ENCODE measurements at places on chromosomes 5 and 9. TPM values are rescaled to one million over a fixed set of nuclear protein-coding genes. Genes with fewer than 3 reads are reported as not detected.

DNA sequence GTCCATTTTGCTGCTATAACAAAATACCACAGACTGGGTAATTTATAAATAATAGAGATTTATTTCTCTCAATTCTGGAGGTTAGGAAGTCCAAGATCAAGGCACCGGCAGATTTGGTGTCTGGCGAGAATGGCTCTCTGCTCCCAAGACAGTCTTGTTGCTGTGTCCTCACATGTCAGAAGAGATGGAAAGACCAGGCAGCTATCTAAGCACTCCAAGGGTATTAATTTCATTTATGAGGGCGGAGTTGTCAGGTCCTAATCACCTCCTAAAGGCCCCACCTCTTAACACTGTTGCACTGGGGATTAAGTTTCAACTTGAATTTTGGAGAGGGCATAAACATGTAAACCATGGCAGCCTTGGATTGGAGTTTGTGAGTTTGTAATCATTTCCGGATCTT is 30.3 kb downstream of the ADCY2 start:
- no peak overlapping the region for H3K27ac ChIP-seq
- no peak for DNase-seq
- no peaks in the 10 kb centered on the region for H3K36me3 ChIP-seq
- no peak overlapping the region for H3K4me3 ChIP-seq
- H3K27me3 ChIP-seq, result no peaks in the 10 kb centered on the region

DNA sequence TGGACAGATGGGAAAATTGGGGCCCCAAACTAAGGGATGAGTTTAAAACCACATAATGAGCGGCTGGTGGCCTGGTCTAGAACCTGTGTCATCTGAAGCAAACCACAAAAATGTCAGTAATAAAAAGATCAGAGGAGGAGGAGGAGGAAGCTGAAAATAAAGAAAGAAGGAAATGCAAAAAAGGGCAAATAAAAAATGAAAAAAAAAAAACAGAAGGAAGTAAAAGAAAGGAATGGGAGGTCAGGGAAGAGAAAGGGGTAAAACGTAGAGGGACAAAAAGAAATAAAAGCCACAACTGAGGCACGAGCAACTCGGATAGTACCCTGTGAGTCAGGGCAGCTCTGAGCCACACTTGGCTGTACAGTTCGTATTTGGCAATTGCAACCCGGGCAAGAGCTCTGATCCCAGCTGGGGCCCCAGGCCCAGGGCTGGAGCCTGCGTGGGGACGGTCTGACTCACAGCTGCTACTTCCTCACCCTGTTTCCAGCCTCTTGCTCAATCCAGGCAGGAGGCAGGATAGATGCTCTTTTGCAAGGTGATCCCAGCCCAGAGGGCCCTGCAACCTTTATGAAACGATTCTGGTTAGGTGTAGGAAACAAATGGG is 137.9 kb upstream of the TRIM32 start:
- H3K27me3 ChIP-seq, result no peaks in the 10 kb centered on the region
- peak overlapping the region; percentile 1 for H3K4me3 ChIP-seq
- DNase-seq, result peak; percentile 99
- no peak overlapping the region for H3K27ac ChIP-seq
- H3K4me1 ChIP-seq, result peaks cover 20% of the 10 kb centered on the region
- no peaks in the 10 kb centered on the region for H3K36me3 ChIP-seq

- H3K4me3 ChIP-seq, result no peak overlapping the region
- H3K4me1 ChIP-seq, result no peaks in the 10 kb centered on the region
- DNase-seq, result peak; percentile 13
- H3K27ac ChIP-seq, result no peak overlapping the region
These were observed 310.2 kb downstream of the AGTPBP1 start for GRCh38 chr9:85431339-85432102.

GRCh38 chr9:34205102-34205501 is 26.3 kb downstream of the UBAP1 start:
- peaks cover 36% of the 10 kb centered on the region for H3K4me1 ChIP-seq
- H3K4me3 ChIP-seq, result no peak overlapping the region
- H3K27me3 ChIP-seq, result no peaks in the 10 kb centered on the region
- no peak for DNase-seq
- peak overlapping the region; percentile 83 for H3K27ac ChIP-seq

GRCh38 chr5:103003872-103004271 is 116.1 kb downstream of the GIN1 start:
- no peak for DNase-seq
- H3K27me3 ChIP-seq, result no peaks in the 10 kb centered on the region
- H3K36me3 ChIP-seq, result no peaks in the 10 kb centered on the region
- H3K27ac ChIP-seq, result no peak overlapping the region
- no peaks in the 10 kb centered on the region for H3K4me1 ChIP-seq
- no peak overlapping the region for H3K4me3 ChIP-seq

- H3K27ac ChIP-seq, result no peak overlapping the region
- H3K4me3 ChIP-seq, result no peak overlapping the region
- H3K27me3 ChIP-seq, result no peaks in the 10 kb centered on the region
- no peak for DNase-seq
- H3K36me3 ChIP-seq, result no peaks in the 10 kb centered on the region
These were observed 79.3 kb upstream of the PTGER4 start for GRCh38 chr5:40600383-40600782.

DNA sequence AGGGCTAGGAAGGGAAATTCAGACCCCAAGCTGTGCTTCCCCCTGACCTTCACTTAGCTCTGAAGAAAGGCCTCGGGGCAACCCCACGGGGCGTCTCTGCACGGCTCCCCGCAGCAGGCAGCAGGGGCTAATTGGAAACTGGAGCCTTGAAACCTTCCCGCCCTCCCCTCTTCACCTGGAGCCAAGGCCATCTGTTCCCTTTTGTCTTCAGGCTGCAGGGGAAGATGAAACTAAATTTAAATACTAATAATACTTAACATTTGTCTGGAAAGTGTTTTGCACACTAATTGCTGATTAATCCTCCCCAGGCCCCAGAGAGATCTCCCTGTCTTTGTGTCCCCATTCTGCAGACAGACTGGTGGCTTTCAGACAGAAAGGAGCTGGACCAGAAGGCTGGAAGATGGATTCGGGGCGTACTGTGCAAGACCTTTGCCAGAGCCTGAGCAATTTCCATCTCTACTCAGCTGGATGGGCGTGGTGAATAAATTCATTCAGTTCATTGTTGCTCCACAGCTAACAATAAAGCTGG is 34.1 kb upstream of the CPLX2 start:
- H3K36me3 ChIP-seq, result no peaks in the 10 kb centered on the region
- DNase-seq, result no peak
- no peak overlapping the region for H3K4me3 ChIP-seq

- no peak for DNase-seq
- H3K4me1 ChIP-seq, result peaks cover 13% of the 10 kb centered on the region
- no peak overlapping the region for H3K4me3 ChIP-seq
- H3K27ac ChIP-seq, result peak overlapping the region; percentile 14
- peaks cover 13% of the 10 kb centered on the region for H3K36me3 ChIP-seq
- no peaks in the 10 kb centered on the region for H3K27me3 ChIP-seq
These were observed 43.0 kb downstream of the LHFPL2 start for GRCh38 chr5:78605611-78606010.

DNA sequence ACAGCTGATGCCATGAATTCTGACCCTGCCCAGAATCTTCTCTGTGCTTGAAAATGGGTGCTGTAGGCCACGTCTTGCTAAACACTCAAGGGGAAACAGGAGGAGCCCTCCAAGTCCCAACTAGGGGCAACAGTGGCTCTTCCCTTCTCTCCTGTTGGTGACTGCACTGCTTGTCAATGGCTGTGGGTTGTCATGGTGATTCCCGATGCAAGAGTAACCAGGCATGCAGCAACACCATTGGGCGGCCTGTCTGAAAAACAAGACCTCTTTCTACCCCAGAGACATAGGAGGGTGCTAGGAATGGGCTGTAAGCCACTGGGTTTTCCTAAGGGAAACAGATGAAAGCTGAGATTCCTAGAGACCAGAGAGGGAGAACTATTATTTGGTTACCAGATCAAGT is 201.7 kb upstream of the PANK3 start:
- no peaks in the 10 kb centered on the region for H3K27me3 ChIP-seq
- no peaks in the 10 kb centered on the region for H3K4me1 ChIP-seq
- H3K36me3 ChIP-seq, result peaks cover 5% of the 10 kb centered on the region
- no peak for DNase-seq
- no peak overlapping the region for H3K27ac ChIP-seq

DNA sequence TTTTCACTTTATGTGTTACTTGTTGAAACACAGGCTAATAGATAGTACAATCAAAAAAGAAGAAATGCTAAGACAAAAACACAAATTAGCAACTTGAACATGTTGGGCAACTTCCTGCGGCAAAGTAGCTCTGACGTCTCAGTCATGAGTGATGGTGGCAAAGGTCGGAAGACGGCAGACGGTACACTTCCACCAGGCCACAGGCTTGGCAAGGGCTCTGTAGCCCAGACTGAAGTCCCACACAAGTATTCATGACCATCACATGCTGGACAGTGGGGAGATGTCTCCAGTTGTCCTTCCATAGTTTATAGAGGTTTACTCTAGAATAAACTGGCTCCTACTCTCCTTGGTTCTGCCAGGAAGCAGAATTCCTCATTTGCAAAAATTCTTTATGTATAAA is 831.3 kb downstream of the MTRR start:
- no peak overlapping the region for H3K4me3 ChIP-seq
- no peak overlapping the region for H3K27ac ChIP-seq
- H3K36me3 ChIP-seq, result no peaks in the 10 kb centered on the region
- no peaks in the 10 kb centered on the region for H3K27me3 ChIP-seq
- peaks cover 6% of the 10 kb centered on the region for H3K4me1 ChIP-seq
- DNase-seq, result no peak

DNA sequence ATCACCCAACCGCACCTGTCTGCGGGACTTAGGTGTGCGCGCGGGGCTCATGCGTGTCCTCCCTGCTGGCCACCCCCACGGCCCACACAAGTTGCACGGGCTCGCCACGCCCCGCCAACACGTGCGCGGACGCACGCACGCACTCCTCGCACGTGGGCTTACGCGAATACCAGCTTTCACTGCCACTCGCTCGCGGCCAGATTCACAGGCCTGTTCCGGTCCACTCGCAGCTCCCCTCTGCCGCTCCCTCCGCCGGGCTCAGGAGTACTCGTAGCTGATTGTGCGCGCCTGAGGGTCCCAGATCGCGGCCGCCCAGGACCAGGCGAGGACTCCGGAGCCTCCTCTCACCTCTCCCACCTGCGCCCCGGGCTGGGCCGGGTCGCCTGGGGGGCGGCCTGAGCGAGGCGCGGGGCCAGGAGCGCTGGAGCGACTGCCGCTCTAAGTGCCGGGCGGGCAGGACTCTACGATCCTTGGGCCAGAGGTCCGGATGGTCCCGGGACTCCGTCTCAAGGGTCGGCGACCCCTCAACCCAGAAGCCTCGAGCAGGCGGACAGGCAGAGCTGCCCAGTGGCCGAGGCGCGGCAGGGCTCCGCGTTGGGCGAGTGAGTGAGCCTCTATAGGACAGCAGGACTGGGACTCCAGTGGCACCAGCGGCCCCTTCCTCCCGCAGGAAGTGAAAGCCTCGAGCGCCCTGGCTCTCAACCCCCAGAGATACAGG is 3.4 kb downstream of the PCDHGC5 start:
- H3K27ac ChIP-seq, result no peak overlapping the region
- peaks cover 9% of the 10 kb centered on the region for H3K4me1 ChIP-seq
- no peak overlapping the region for H3K4me3 ChIP-seq
- H3K36me3 ChIP-seq, result peaks cover 11% of the 10 kb centered on the region

GRCh38 chr5:42950456-42951292 is 89.4 kb downstream of the ANXA2R start:
- H3K27ac ChIP-seq, result peak overlapping the region; percentile 85
- peak overlapping the region; percentile 47 for H3K4me3 ChIP-seq
- H3K27me3 ChIP-seq, result no peaks in the 10 kb centered on the region

GRCh38 chr5:180467989-180468731 is 26.0 kb upstream of the CNOT6 start:
- no peak for DNase-seq
- H3K4me3 ChIP-seq, result peak overlapping the region; percentile 17
- H3K36me3 ChIP-seq, result no peaks in the 10 kb centered on the region
- H3K27ac ChIP-seq, result peak overlapping the region; percentile 98
- H3K4me1 ChIP-seq, result peaks cover 18% of the 10 kb centered on the region

LIX1 gene
- total RNA-seq, result not detected

LEAP2 gene
- 2.9 TPM for total RNA-seq

MLANA gene
- not detected for total RNA-seq

FRMPD1 gene
- total RNA-seq, result not detected

PCDHGA5 gene
- 0.25 TPM for total RNA-seq

TAF7 gene
- total RNA-seq, result 94.9 TPM

NIM1K gene
- not detected for total RNA-seq

Data from MCF 10A (cell line).